ENCODE measurements at places on chromosomes 3 and 15.

GRCh38 chr3:135966271-135966961, 888 bp downstream of the PPP2R3A start:
- DNase-seq, result no peak

DNA sequence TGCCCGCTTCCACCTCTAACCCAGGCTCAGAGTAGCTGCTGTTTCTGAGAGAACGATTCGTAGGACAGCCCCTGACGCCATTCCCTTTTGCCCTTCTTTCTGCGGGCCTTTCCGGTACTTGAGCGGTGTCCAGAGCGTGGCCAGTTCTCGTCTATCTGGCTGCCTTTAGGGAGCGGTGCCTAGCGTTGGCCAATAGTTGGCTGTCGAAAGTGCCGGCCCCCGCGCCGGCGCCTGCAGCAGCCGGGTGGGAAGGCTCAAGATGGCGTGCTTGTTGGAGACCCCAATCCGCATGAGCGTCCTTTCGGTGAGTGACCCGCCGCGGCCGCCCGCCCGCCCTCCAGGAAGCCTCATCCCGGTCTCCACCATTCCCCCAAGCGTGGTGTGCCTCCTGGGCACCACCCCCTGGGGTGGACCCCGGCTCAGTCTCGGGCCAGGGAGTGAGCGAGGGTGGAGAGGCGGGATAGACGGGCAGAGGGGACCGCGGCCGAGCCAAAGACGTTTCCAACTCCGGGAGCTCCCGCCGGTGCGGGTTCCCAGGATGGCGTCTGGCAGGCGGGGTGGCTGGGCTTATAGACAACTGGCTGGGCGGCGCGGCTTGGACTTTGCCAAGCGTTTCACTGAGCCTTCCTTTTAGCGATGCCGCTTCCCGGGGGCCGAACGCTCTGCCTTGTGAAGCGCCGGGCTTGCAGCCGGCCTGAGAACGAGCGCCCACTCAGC, at the start of gene ARMC8:
TSS of gene ARMC8 (plus strand) at position 6 of the 717 bp plus-strand sequence. CDS start at position 260, 254 bp downstream.
- DNase-seq, result peak; percentile 52

DNA sequence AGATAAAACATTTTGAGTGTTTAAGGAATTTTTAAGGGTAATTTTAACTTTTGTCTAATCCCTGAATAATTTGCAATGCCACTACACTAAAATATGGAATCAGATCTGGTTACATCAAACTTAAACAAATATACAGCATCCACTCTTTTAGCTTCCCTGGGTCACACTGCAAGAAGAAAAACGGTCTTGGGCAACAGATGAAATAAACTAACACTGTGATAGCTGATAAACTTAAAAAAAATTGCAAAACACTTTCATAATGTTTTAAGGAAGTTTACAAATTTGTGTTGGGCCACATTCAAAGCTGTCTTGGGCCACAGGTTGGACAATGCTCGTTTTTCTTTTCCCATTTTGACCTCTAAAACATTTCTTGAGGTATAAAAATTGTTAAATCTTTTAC, 34.3 kb downstream of the CCDC66 start:
- DNase-seq, result no peak

DNA sequence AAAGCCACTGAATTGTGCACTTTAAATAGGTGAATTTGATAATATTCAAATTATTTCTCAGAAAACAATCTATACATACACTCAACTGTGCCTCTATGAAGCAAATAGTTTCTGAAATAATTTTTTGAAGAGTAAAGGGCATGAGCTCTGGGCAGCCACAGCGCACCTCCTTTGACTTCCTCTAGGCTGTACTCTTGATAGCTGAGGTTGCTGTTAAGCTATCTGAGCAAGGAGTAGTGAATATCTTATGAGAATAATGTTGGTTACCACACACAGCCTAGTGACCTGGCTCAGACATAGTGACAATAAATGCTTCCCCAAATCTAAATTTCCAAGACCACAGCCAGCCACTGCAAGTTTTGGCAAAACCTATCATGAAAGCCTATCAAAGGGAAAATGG, 11.6 kb upstream of the SEC61A1 start:
- no peak for DNase-seq

DNA sequence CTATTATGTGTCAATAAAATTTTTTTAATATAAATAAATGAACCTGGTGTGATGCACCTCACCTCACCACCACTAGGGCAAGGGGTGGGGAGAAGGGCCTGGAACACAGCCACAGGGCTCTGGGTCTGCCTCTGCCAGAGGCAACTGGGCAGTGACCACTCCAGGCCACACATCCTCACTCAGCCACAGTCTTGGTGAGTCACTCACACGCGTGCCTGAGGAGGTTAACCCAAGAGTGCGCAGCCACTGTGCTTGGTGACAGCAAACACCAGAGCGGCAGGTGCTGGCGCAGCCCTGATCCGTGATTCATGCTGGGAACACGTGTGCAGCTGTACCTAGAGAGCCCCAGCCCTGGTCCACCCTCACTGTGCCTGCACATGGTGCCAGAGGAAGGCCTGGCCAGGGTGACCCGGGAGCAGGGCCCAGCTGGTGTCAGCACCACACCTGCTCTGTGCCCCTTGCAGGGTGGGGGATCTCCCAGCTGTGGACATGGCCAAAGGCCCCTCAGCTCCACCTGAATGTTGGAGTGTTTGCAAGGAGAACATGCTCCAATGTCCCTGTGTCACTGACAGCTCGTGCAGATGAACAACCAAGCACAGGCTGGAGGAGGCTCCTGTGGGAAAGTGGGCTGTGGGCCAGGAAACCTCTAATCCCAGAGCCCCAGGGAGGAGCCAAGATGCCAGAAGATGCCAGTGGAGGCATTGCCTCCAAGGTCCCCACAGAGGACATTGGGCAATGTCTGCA, 2.1 kb downstream of the SLC41A3 start:
- peak; percentile 47 for DNase-seq

GRCh38 chr3:82053236-82053635, 291.8 kb upstream of the GBE1 start:
- DNase-seq, result no peak

DNA sequence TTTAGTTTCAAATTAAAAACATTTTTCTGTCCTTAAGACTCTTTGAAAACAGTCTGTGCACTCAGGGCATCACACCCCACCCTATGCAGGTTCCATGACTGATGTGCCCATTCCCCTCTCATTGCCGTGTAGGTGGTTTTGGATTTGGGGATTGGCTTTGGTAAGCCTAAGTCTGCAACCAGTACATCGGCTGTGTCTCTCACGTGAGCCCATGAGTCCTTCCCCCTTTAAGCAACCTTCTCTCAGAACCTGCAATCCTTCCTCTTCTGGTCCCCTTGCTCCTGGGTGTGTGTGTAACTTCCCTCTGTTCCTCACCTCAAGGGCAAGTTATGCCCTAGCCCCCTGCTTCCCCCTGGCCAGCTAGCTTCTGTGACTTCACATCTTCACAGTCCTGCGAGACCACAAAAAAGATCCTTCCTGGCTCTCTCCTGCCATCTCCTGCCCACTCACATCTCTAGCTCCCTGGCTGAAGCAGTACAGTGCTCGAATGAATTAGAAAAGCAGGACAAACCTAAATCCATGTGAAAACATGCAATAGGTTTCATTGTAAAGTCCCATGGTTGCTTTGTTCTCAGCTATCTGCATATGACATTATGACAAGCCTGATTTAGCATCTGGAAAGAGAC, 126.7 kb downstream of the UACA start:
- peak; percentile 19 for DNase-seq

DNA sequence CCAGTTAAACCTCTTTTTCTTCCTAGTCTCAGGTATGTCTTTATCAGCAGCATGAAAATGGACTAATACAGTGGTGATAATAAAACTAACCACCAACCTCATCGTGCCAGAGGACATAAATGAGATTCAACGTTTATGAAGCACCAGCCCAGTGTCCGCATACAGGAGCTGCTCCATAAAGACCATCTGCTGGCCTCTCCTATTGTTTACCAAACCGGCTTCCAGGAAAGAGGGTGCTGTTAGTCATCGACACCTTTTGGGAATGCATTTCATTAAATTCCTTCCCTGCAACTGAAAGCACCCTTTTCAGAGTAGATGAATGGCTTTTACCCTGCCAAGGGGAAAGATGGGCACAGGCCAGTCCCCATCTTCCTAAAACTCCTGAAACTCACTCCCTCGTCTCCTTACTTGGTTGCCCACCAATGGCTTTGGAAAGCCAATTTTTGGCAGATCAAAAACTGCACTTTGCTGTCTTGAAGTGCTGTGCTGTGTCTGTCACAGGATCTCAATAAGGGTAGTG, 122.1 kb downstream of the AQP9 start:
- no peak for DNase-seq

GRCh38 chr3:161893972-161894371, 397.4 kb downstream of the OTOL1 start:
- peak; percentile 83 for DNase-seq

DNA sequence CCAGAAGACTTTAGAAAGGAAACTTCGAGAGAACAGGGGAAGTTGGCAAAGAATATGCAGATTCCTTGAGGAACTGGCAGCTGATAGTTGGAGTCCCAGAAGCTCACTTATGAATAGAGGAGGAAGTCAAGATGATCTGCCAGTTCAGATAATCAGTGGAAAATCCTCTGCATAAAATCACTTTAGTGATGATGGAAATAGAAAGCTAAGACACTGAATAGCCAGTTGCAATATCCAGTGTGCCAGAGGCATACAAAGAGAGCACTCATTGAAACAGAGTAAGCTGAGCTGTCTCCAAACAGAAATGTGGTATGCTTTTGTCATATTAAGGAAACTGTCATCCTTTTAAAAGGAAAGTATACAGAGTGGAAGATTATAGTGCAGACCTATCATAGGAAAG, 1207.6 kb downstream of the OTOL1 start:
- no peak for DNase-seq

- DNase-seq, result peak; percentile 78
Measured at GRCh38 chr3:195900436-195901355, 7.7 kb downstream of the TNK2 start.

GRCh38 chr15:61906961-61907752, 153.1 kb downstream of the VPS13C start:
- DNase-seq, result no peak

DNA sequence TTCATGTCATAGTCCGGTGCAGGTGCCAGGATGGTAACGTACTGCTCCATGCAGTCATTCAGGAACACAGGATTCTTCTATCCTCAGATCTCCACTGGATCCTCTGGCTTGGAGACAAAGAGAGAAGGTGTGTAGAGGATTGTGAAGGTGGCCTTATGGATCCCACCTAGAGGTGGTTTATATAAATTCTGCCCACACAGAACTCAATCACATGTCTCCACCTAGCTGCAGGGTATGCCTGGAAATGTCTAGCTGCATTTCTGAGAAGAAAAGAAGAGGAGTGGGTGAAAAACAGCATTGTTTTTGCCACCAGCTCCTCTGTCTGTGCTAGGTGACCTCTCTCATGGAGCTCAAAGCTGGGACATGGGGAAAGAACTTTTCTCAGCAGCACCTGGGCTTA, 478.7 kb downstream of the PDCD6IP start:
- no peak for DNase-seq

DNA sequence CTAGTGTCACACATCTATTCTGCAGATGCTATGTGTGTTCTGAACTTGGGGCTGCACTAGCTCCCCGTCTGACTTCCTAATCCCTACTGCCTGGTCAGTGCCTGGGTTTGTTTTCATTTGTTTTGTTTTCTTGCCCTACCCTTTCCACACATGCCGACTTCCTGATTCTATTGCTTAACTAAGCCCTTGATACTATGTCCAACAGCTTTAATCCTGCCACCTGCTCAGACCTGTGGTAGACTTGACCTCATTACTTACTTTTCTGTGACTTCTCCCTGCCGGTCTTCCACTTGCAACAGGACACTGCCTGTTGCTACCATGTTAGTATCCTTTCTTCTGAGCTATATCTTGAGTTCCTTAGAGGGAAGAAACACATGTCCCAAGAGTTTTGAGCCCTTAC, 39.3 kb upstream of the CEMIP start:
- no peak for DNase-seq

DNA sequence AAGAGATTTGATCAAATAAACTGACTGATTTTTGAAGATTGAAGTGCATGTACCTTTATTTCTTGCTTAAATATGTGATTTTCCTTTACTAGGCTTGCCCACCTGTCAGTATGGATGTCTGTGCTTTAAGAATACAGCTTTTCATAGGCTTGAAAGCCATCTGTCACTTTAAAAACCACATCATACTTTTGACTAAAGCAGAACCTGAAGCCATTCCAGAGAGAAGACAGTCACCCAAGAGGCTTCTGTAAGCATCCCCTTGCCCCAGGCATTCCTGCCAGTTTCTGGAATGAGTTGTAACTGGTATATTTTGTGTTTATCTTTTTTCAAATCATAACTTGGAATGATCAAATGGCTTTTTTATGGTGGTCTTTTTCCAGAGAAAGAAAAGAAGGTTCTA, 24.0 kb downstream of the HPS3 start:
- no peak for DNase-seq

DNA sequence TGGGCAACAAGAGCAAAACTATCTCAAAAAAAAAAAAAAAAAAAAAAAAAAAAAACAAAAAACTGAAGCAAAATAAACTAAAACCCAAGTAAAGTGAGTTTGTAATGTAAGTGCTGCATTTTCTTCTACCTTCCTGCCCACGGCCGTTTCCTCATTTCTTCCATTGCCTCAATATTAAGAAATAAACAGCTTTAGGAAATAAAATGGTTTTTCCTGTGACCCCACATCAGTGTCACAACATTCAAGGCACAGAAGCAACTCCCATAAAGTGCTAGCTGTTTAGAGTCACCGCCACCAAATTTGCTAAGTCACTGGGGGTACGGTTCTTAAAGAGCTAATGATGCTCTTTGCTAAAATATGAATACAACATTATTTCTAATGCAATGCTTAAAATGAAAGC, 3.3 kb downstream of the PKM start:
- no peak for DNase-seq

GRCh38 chr15:42848846-42849245, 71.7 kb downstream of the TTBK2 start:
- no peak for DNase-seq

DNA sequence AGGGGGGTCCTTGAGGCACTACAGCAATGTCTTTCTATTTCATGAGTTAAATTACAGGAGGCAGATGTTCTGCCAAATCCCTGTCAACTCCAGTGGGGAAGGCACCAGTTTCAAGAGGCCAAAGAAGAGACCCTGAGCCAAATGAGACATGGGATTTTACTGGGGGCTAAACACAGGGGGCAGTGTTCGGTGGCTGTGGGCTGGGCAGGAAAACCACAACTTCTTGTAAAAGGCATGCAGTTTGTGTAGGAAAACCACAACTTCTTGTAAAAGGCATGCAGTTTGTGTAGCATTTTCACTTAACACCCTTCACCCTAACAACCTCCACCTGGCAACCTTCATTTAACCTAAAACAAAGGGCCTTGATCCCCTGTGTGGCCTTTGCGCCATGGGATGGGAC, 61.0 kb downstream of the POLR2M start:
- DNase-seq, result no peak

DNA sequence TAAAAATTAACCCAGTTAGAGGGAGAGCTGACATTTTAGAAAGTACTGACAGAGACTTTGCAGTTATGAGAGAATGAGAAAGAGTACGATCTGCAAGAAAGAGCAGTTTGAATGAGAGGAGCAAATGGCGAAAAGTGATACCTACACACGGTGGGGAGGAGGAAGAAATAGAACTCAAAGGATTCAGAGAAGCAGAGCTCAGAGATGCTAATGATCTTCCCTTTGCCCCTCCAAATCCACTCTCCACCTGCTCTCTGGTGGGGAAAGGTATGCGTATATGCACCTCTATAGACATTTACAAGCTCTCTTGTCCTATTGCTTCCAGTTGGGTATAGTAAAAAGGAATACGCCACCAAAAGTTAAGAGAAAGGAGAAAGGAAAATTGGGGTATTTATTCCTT, 123.3 kb upstream of the TTC14 start:
- DNase-seq, result no peak

GRCh38 chr3:136559896-136560295, 192.3 kb downstream of the STAG1 start:
- no peak for DNase-seq

GRCh38 chr15:39156166-39156565, 424.7 kb upstream of the THBS1 start:
- DNase-seq, result peak; percentile 87

GRCh38 chr15:86615411-86615810, 535.7 kb downstream of the AGBL1 start:
- no peak for DNase-seq
